ENCODE measurements at places on chromosomes 6 and 20.

GRCh38 chr6:136059308-136059707 is 190.8 kb downstream of the MTFR2 start:
- no peak for DNase-seq

DNA sequence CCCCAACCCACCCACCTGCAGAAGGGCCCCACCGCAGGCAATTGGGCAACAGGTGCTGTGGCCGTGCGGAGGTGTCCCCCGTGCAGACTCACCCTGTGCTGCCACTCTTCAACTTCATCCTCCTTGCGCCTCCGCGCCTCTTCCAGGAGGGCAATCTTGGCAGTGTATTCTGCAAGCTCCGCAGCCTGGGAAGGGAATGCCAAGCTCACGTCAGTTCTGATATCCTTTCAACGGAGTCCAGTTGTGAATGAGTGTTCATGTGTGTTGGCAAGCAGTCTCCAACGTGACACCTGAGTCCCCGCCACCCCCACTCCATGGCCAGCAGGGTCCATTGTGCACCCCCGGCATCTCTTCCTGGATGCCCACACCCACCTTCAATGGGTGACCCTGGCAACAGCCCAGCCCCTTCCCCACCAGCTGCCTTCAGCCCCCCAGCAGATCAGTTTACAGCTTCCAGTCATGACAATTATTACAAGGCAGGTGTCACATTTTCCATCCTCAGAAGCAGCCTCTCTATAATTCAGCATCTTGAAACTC is 49.9 kb downstream of the EZR start:
- DNase-seq = no peak

DNA sequence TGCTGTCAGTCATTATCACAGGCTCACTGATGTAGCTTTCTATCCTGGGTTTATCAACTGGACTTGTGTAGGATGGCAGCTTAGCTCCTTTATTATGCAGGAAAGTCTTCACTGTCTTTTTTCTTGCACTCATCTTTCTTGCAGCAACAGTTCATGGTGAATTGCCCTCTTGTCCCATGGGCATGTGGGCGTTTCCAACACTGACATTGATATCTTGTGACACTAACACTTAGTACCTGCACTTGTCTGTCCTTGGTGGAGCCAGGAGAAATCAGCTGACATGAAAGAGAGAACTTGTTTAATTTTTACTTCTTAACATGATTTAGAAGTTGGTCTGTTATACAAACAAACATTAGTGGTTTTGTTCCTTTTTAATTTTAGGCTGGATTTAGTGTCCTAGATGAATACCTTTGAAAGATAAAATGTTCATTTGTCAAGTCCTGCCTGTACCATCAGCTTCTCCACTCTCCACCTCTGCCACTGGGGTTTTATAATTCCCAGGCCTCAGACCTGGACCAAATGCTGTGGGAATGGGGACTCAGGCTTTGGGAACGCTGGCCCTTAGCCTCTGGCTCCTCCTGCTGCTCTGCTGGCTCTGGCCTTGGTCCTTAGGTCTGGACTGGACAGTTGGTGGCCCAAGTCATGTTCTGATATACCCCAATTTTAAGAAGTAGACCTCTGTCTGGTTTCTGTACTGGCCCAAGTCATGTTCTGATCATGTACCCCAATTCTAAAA is 161.0 kb upstream of the LAMP5 start:
- no peak for DNase-seq

DNA sequence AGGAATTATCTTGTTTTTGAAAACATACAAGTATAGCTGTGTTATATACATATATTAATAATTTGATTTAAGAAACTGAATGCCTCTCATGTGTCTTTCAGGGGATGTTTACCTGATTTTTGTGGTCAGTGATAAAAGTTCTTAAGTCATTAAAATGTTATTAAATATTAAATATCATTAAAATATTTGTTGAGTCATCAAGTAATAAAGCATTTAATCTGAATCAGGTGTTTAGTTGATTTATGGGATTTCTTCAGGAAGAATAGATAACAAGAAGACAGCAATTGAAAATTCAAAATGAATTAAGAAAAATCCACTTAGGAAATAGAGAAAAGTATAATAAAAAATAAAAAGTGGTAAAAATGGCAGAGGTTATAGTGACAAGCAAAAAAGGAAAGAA is 361.9 kb upstream of the EYS start:
- no peak for DNase-seq

DNA sequence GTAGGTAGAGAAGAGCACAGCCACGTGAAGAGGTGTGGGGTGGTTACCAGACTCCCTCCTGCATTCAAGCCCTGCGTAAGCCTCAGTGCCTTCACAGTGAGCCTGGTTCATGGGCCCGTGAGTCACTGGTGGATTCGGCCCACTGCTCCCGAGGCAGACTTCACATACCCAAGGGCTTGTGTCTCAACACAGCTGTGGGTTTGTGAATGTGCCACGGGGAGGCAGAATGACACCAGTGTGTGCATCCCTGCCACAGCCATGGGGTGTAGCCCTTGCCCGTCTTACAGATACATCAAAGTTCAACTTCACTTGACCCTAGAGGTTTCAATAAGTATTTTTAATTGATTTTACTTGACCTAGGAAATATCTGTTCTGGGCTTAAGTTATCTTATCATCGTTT is 108.5 kb downstream of the MAP3K4 start:
- DNase-seq = no peak

- DNase-seq = no peak
Observed at GRCh38 chr20:32304131-32304746, 26.8 kb downstream of the KIF3B start.

- no peak for DNase-seq
Observed at GRCh38 chr20:40678286-40678875, 10.7 kb downstream of the MAFB start.

GRCh38 chr6:22145823-22146677 is 150.8 kb downstream of the PRL start:
- DNase-seq = no peak

GRCh38 chr20:61621035-61621730 is 369.1 kb downstream of the CDH4 start:
- DNase-seq = no peak

- DNase-seq = no peak
Observed at GRCh38 chr20:31967830-31968249, at the start of gene XKR7. Gene XKR7, plus strand, starts transcription at chr20:31968151. Its CDS starts 25 bp downstream, at chr20:31968176.

DNA sequence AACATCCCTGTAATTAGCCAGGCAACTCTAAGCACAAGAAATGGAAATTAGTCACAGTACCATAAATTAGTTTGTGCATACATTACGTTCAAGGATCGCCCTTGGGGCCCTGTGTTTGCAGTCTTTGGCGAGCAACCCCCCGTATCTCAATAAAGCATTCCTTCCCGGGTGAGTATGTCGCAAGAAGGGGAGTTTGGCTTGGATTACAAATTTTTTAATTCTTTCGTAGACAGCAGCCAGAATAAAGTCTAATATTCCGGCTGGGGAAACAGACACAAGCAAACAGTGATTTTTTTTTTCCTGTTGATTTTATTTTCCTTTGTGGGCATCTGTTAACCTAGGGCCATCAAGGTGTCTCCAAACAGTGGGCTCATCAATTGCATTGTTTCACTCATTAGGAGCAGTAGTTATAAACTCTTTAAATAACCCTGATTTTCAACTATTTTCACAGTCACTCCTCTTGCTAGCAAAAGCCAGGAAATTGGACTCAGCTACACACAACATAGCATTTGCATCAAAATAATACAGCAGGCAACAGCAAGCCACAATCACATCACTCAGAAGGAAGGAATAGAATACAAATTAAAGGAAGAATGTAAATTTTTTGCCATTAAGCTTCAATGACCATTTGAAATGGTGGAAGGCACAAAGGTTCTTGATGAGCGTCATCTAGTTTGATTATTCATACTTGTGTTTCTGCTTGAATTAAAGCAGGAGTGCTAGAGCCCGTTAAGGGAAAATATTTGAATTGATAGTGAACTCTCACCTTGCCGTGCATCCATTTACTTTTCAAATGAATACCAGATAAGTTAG is 85.3 kb downstream of the LINC00237 start:
- DNase-seq = no peak

DNA sequence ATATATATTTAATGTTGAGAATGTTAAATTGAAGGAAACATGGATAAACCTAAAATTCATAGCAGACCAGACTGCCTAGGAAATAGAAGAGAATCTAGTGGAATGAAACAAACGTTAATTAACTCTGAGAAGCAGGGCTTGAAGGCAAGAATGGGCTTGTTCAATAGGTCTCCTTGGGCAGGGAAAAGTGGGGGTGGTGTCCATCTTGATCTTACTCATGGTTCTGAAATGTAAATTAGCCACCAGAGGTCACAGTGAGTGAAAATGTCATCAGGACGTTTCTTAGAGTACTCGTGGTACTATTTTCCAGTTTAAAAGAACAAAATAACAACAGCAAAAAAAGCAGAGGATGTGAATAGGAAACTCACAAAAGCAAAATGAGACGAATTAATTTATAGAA is 66.8 kb upstream of the BTBD3 start:
- no peak for DNase-seq

DNA sequence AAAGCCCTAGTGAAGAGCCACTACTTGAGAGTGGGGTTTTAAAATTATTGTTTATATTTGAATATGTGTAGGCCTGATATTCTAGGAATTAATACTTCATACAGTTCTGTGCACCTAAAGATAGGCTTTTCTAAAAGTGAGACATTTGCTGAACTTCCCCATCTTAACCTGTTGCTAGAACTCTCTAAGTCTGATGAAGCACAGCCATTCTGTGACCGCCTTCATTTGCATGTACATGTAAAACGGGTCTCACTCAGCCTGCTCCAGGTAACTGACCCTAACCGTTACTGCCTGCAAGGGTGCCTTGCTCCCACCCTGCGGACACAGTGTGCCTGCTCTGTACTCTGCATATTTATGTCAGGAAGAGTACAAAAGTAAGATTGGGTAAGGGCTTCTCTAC is 44.3 kb upstream of the IRF4 start:
- DNase-seq = no peak

GRCh38 chr20:20666359-20666758 is 46.1 kb downstream of the RALGAPA2 start:
- no peak for DNase-seq

DNA sequence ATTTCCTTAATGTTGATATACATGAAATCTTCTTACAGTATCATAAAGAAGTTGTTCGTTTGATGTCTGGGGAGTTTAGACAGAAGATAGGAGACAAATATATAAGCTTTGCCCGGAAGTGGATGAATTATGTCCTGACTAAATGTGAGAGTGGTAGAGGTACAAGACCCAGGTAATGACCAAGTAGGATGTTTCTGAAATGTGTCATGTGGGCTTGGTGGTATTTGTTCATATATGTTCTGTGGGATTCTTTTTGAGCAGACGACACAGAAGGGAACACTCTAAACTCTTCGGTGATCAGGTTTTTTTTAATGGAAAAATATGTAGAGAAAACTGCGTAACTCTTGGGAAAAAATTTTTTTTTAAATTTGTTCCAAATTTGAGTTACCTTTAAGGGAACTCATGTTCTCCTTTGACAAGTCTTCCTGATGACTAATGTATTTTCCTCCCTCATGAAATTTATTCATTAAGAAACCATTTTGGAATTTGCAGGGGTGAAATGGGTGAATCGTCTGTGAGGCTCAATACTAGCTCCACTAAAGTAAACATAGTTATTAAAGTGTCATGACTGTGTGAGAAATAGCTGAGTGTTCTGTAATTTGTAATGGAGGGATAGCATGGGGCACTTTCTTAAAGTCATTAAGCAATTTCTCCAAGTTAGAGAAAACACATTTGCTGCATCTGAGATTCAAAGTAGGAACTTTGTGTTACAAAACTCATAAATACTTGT is 100.6 kb downstream of the MAP3K4 start:
- DNase-seq = no peak

GRCh38 chr6:56293781-56294180 is 46.4 kb upstream of the COL21A1 start:
- DNase-seq = no peak

DNA sequence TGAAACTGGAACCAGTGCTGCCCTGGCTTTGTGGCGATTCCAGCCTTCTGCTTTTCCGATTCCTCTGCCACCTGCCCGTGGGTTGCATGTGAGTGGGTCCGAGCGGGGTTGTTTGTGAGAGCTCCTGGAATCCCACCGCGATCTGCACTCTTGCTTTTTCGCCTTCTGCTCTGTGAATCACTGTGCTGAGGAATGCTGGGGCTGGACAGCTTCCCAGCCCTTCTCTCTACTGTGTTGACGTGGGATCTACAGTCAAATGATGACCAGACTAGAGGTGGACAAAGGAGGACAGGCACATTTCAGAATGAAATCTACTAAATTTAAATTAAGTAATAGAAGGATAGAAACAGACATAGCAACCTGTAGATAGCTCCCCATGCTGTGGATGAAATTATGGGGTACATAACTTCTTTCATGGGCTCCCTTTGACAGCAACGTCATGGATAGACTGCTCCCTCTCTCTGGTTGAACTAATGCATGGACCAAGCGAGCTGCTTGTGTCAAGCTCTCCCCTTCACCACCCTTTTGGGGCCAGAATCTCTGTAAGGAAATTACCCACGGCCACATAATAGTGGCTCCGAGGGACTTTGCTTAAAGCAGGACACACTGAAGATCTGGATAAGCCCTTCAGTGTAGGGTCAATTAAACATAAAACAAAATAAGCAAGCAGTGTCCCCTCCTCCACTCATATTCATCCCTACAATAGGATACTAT is 2.0 kb downstream of the FNDC1 start:
- no peak for DNase-seq

- no peak for DNase-seq
Observed at GRCh38 chr20:59123011-59123677, 40.5 kb upstream of the ZNF831 start.

- no peak for DNase-seq
Observed at GRCh38 chr6:39086711-39087110, 28.3 kb downstream of the SAYSD1 start.

GRCh38 chr20:51022227-51022802 is 592 bp downstream of the KCNG1 start:
- no peak for DNase-seq

GRCh38 chr6:146154197-146154596 is 125.3 kb downstream of the GRM1 start:
- DNase-seq = no peak

DNA sequence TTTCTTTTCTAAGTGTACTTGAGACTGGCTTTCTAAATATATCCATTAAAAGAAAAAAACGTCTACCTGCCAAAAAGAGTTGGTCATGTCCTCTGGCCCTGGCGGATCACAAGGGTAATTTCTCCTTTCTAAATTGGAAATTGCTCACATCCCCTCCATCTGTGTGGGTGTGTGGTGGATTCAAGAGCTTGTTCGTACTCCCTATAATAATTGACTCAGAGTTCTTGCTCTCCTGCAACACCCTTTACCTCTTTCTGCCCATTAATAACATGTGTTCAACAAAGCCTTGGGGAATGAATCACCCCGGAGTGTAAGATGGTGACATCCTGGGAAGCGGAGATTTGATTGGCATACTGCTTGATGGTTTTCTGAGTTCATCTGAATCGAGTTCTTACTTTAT is 263.8 kb downstream of the ALDH8A1 start:
- no peak for DNase-seq

All from activated naive CD8-positive, alpha-beta T cell treated with anti-CD3 and anti-CD28 coated beads, Interleukin-2, amount 50 U/mL, for 16 hours (primary cell).